ENCODE measurements at places on chromosomes 7 and 10.

GRCh38 chr10:3178042-3178441, 5.5 kb upstream of the PITRM1 start:
- no peak for DNase-seq

- DNase-seq = no peak
Observed at GRCh38 chr10:125857185-125857760, 23.8 kb downstream of the DHX32 start.

GRCh38 chr7:82244947-82245517, 198.5 kb downstream of the CACNA2D1 start:
- no peak for DNase-seq

- DNase-seq = no peak
Observed at GRCh38 chr7:158362912-158363905, 224.4 kb downstream of the PTPRN2 start.

- peak; percentile 63 for DNase-seq
Observed at GRCh38 chr7:142554560-142555532, 194.4 kb upstream of the PRSS1 start.

GRCh38 chr10:43132867-43133787, 5.1 kb upstream of the CSGALNACT2 start:
- DNase-seq = peak; percentile 67

- DNase-seq = no peak
Observed at GRCh38 chr10:109474812-109475211, 448.5 kb downstream of the XPNPEP1 start.

- no peak for DNase-seq
Observed at GRCh38 chr7:137734221-137734620, 112.6 kb downstream of the DGKI start.

DNA sequence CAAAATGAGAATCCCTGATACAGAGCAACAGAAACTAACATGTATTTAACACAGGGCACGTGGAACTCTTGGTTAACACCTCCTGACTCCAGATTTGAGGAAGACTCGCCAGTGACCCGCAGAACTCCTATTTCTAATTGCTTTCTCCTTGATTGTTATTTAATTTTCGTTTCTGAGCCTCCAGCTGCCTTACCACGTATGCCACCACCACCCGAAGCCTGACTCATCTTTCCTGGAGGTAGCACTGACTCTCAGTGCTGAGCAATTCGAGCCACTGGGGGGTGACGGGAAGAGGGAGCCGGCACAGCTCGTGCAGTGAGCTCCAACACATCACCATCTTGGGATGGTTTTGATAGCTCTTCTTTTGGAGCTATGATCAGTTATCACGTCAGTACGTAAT, 273.9 kb upstream of the MGMT start:
- DNase-seq = no peak

DNA sequence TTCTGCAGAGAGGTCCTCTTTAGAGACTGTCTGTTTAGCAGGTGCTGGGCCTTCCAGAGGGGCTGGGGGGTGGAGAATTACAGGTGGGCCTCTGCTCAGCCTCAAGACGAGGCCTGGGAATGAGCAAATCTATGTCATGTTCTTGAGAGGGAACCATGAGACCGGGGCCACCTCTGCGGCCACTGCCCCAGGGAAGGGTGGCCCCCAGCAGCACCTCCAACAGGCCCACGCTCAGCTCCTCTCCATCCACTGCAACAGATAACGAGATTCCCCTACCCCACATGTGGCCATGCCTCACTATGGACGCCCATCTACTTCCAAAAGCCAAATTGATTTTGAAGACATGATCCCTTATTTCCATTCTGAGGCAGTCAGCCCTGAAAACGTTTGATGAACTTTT, 176.9 kb downstream of the TCERG1L start:
- no peak for DNase-seq

DNA sequence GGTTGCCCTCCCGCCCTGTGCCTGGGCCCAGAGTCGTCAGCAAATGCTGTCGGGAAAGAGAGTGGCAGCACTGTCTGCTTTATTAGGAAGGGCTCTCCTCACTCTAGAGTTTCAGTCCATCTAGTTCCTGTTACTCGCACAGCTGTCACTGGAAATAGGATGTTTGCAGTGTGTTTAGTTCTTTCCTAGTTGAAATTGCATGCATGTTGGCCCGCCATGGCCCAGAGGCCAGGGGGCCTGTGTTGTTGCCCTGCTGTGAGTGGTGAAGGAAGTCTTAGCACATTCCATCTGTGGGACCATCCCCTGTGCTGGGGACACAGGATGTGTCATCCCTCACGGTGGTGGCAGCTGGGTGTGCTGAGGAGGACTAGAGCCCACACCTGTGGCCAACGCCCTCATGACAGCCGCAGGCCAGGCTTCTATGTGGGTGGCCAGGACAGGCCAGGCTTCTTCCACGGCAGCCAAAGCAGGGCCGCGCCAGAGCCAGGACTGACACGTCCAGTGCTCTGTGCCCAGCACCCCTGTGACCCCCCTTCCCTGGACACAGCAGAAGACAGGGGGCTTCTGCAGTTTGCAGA, 45.4 kb downstream of the ZNF467 start:
- peak; percentile 18 for DNase-seq

DNA sequence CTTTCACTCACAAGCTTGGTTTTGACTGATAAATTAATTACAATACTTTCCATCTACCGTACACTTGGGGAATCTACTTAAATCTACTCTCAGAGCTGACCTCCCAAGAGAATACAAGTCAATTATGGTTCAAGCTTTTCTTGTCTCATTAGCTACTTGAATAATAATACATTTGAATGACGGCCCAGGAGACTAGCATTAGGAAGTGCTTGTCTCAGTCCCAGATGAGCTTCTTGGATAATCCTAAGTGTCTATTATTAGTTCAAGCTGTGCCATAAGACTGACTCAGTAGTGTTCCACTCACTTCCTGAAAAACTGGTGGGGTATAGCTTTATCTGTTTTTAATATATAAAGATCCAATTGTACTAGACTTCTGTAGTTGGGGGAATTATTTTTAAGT, 100.2 kb downstream of the GNAT3 start:
- DNase-seq = no peak
